ENCODE measurements at places on chromosomes 4 and X. TPM values are rescaled to one million over a fixed set of nuclear protein-coding genes. Genes with fewer than 3 reads are reported as not detected.

GRCh38 chrX:25004040-25004439 is 11.7 kb downstream of the ARX start:
- no peak for DNase-seq

The ASB9 gene
- 13.7 TPM for polyA plus RNA-seq

DNA sequence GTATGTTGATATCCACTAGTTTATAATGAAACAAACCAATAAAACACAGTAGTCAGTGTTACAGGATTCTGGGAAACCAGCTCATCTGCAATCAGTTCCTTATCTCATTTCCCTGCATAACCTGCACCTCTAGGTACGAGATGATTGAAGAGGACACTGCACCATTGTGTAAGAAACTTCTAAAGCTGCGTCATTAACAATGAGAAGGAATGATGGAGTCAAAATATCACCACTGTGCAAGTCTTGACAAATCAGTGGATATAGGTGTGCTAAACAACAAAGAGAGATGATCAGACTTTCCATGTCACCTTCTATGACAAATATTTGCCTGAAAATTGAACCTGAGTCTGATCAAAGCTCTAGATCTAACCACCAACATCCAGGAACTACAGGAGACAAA is 40.7 kb upstream of the DHX15 start:
- DNase-seq, result no peak

DNA sequence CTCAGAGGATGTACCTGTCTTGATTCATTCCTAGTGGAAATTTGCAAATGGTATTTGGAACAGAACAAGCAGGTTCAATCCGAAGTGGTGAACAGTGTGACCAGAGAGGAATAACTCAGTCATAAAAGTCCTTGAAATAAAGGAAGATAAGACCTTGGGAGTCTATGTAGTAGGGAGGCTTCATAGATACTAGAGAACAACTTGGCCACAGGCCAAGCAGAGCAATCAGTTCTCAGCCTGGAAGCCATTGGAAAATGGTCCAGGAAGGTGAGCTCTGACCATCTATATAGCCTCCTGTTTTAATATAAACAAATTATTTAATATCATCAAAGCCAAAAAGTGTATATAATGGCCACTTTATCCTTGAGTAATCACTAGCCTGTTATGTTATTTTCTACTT is 11.3 kb downstream of the TXK start:
- no peak for DNase-seq

GRCh38 chr4:152348670-152349069 is 187.2 kb downstream of the FBXW7 start:
- DNase-seq, result no peak

DNA sequence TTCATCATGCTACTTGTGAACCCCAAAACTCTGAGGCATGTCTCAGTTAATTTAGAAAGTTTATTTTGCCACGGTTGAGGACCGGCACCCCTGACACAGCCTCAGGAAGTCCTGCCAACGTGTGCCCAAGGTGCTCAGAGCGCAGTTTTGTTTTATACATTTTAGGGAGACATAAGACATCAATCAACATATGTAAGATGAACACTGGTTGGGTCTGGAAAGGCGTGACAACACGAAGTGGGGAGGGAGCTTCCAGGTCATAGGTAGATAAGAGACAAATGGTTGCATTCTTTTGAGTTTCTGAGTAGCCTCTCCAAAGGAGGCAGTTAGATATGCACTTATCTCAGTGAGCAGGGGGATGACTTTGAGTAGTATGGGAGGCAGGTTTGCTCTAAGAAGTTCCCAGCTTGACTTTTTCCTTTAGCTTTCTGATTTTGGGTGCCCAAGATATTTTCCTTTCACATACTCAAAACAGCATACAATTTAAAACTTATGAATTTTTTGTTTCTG is 98.9 kb downstream of the SYTL5 start:
- no peak for DNase-seq

DNA sequence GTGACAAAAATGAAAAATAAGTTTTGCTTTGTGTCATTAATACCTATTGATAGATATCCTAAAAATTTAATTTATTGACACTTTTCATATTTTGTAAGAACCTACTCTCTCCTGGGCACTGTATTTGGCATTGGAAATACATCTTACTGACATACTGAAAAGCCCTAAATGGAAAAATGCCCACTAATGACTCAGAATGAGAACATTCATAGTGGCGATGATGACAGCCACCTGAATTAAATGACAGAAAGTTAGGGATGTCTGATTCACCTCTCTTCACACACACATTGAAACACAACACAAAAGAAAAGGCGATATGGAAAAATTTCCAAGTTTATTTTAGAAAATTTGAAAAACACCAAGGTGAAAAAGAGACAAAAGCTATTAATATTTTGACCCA is 992.3 kb downstream of the STPG2 start:
- no peak for DNase-seq

DNA sequence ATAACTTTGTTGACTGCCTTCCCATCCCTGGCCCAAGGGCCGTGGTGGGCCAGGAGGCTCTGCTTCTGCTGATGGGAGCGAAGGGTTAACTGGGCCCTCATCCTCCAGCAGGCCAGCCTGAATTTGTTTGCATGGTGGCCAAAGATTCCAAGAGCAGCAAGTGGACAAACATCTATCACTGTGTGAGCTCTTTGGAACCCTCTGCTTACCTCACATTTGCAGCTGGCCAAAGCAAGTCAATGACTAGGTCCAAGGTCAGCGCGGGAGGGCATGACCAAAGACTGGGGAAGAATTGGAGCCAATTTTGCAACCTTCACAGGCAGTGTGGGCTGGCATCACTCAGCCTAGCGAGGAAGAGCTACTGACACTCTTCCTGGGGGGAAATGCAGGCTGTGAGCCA is 67.8 kb upstream of the ATP6AP2 start:
- DNase-seq, result no peak

GRCh38 chr4:156615066-156615531 is 356.5 kb downstream of the PDGFC start:
- no peak for DNase-seq

DNA sequence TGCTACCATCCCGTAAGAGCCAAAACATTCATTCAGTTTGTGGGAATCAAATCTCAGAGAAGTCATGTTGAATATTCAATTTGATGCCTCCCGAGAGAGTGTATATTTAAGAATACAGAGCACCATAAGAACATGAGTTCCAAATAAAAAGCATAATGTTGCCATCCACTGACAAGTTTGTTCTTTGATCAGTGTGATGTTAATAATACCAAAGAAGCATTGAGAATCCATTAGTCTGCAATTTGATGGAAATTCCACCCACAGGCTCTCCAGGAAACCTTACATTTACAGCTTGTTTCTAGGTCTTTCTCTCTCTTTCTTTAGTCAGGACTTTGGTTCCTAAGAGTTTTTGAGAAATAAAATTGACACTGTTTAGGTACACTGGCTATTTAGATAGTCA is 200.6 kb upstream of the SFRP2 start:
- no peak for DNase-seq

- no peak for DNase-seq
Measured at GRCh38 chr4:142423861-142424260, 422.2 kb downstream of the INPP4B start.

GRCh38 chr4:94722270-94722669 is 35.5 kb upstream of the BMPR1B start:
- DNase-seq, result no peak

DNA sequence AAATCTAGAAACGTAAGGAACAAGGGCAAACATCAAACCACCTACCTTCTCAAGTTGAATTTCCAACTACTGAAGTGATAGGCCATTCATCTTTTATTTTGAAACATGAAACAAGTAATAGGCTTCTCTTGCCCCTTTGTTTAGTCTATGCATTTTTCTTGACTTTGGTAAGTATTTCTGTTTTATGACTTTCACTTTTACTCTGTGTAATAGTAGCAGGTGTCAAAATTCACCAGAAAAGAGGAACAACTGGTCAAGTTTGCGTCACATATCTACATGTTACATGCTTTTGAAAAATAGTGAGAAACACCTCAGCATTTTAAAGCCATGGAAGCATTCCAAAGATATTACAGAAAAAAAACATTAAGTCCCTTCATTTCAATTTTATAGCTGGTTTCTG is 157.1 kb upstream of the FTHL17 start:
- DNase-seq, result no peak

The GPM6B gene
- polyA plus RNA-seq, result 24.4 TPM

DNA sequence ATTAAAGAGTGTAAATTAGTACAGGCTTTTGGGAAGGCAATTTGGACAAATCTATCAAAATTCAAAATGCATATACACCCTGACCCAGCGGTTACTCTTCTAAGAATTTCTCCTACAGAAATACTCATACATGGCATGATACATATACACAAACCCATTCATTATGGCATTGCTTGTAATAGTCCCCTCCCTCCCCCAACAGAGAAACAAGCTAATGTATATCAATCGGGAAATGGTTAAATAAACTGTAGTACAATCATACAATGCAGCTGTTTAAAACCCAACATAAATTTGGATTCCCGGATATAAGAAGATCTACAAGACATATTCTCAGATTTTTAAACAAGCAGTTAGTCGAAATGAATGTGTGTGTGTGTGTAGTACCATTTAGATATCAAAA is 808 bp downstream of the HUWE1 start:
- DNase-seq, result no peak

GRCh38 chrX:1535241-1536041 is 1.5 kb downstream of the P2RY8 start:
- DNase-seq, result no peak

DNA sequence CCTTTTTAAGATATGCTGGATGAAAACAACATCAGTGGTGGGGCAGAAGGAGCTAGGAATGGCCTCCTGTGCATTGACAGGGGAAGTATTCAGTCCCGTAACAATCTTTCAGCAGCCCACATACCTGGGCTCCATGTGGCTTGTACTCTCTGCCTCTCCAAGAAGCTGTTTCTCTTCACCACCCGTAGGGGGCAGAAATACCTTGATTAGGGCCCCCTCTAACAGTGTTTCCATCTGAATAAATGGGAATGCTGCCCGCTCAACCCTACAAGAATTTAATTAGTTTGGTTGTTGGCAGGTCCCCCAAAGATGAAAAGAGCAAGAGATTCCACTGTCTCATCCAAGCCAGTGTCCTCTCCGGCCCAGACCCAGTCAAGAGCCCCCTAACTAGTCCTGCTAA is 155.2 kb downstream of the SMIM20 start:
- DNase-seq, result no peak

DNA sequence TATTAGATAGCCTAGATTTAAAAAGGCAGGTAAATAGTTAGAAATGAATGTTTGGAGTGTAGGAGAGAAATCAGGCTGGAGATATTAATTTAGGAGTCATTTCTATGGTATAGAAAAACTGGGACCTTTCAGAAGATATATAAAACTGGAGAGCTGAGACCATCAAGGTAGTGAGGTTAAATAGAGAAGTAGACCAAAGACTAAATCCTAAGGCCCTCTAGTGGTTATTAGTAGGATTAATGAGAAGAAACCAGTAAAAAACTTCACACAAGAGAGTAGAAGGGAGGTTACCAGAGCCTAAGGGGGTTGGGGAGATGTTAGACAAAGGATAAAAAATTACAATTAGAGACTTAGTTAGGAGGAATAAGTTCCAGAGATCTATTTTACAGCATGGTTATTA is 351.0 kb upstream of the SPANXN1 start:
- DNase-seq, result no peak

DNA sequence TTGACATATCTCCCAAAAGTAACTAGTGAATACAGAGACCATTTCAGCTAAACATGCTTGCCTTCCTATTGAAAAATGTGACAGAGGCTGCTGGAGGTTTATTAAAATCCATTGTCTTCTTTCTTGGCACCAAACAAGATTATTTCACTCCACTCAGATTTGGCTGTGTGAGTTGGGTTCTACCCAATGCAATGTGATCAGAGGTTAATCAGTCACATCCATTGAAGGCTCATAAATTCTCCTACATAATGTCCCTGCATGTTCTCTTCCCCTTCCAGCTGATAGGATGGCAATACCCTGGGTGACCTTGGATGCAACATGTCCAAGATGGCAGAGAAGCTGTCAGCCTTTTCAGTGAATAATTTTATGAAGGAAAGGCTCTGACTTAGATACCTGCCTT is 54.5 kb downstream of the TKTL2 start:
- no peak for DNase-seq

The NLGN4X gene
- polyA plus RNA-seq, result 13.0 TPM

GRCh38 chrX:57417827-57418226 is 131.3 kb downstream of the FAAH2 start:
- DNase-seq, result no peak

The GPR119 gene
- polyA plus RNA-seq, result not detected

DNA sequence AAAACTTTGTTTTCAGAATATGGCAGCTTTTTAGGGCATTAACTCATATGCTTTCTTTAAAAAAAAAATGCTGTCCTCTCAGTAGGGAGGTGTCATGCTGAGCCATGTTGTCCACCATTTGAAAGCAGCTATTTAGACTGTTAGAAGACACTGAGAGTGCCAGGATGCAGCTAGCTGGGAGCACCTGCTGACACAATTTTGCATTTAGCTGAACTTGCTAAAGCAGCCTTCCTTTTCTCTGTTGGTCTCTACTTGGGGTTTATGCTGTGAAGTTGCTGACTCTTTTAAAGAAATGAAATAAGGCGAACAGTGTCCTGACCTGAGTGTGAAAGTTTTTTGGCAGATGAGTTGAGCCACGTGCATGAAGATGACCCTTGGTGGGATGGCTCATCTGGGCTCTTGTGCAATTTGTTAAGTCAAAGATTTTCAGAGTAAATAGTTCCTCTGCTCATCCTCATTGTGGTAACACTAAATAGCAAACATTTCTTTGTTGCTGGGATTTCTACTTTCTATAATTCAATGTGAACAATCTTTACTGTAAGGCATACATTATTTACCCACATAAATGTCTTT is 64.5 kb downstream of the CDS1 start:
- no peak for DNase-seq

- no peak for DNase-seq
Measured at GRCh38 chrX:22041907-22042530, 9.9 kb downstream of the PHEX start.

The UGT2A3 gene
- 117 TPM for polyA plus RNA-seq

Measured in renal cortex interstitium (tissue), 15 donors.